ENCODE measurements at places on chromosomes 7 and 10.

- no peak for DNase-seq
These were observed 20.3 kb upstream of the NFKB2 start for GRCh38 chr10:102375250-102375649.

GRCh38 chr7:16989811-16990413 lies 108.1 kb upstream of the AGR3 start:
- DNase-seq: no peak

- DNase-seq: no peak
These were observed 100.4 kb upstream of the DNAJC1 start for GRCh38 chr10:22103701-22104470.

DNA sequence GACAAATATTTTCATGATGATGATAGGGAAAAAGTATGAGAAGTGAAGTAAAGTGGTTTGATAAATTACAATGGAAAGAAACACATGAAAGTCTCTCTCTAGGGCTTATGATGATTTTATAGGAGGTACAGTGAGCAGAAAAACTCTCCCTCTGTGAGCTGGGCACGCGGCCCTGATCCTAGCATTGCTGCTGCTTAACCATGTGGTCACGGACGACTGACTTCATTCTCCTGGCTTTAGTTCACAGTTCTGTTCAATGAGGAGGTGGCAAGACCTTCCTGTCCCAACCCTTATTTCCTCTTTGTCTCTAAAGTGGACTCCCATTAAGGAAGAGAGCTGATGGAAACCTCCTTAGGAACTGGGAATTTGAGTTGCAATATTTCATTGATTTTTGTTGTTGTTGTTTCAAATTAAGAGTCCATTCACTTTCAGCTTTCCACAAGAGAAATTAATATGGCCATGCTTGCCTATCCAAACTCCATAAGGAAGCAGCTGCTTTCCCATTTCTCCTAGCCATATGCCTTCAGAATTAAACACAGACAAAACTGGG lies 8.2 kb upstream of the PON3 start:
- DNase-seq: no peak

DNA sequence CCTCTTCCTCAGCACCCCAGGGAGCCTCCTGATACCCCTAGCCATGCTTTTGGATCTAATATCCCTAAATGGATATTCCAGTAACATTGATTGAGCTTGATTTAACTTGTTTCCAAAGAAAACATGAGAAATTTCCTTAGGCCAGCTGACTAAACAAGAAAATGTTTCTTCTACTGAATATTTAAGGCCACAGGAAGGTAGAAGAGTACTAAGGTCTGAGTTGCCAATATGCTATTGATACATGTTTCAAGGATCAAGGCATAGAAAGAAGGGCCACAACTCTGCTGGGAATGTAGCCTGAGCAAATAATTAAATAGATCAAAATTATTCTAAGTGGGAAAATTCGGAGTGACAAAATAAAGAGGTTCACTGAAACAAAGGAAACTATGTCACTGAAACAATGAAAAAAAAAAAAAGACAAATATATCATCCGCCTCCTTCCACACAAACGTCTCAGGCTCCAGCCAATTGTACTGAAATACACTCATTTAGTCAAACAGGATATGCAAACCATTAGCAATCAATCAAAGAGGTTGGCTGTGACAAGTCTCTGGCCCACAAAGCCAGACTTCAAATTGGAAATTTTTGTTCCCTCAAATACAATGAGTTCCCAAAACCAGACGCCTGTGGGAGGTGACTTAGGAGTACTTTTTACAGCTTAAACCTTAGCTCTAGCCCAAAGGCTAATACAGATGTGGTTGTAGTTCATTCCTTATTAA lies 396.2 kb downstream of the HTR7 start:
- DNase-seq: no peak

- DNase-seq: no peak
These were observed 77.1 kb downstream of the MAP3K8 start for GRCh38 chr10:30510932-30511700.

DNA sequence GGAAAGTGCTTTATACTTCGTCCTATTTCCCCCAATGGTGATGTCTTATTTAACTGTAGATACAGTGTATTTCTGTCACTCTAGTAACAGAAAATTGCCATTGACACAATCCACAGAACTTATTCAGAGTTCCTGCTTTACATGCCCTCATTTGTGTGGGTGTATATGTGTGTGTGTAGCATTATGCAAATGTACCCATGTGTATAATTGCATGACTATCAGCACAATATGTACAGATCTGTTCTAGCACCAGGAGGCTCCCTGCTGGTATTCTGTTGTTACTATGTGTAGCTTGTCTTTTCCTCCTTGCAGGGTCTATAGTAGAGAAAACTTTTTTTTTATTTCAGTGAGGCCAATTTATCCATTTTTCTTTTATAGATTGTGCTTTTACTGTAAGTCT lies 16.5 kb downstream of the CYP3A43 start:
- no peak for DNase-seq

DNA sequence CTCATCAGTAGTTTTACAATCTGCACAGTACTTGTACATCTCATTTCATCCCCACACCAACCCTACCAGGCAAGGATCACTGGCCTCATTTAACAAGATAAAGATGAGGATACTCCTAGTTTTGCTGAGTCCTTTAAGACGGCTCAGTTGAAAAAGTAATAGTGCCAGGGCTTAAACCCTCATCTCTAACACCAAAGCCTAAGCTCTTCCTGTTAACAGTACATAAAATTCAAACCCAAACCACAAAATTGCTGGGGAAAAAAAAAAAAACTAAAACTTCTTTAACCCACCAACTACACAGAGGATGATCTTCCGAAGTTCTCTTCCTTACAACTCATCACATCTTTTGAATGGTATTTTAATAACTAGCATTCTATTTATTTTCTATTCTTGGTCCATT lies 1.3 kb downstream of the SAR1A start:
- no peak for DNase-seq

GRCh38 chr7:67406976-67407375 lies 410.3 kb downstream of the TYW1 start:
- peak; percentile 36 for DNase-seq

DNA sequence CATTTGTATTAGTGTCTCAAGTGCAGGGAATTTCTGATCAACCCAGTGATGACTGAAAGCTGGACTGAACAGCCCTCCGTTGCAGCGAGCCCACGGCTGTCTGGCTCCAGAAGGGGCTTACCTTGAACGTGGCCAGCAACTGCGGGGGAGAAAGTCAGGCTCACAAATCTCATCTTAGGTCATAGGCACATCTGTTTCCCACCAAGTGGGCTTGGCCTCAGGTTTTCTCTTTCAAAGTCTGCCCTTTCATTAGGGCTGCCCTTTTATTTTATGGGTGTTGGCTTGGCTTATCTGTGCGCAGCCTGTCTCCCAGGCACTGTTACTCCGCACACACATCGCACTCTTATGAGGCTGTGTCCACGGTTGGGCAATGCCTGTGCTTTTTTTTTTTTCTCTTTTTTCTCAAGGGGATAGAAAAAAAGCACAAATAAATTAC lies 178.0 kb downstream of the JCAD start:
- no peak for DNase-seq

DNA sequence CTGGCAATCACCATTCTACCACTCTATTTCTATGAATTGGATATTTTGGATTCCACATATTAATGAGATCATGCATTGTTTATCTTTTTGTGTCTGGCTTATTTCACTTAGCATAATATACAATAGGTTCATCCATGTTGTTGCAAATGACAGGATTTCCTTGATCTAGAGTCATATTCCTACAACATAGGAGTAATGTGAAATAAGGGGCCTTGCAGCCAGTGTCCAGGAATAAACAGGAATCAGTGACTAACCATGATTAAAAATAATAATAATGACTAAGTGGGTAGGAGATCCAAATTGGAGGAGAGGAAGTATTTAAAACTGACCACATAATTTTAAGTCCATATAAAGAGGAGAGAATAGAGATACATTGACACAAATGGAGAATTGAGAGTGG lies 49.9 kb downstream of the SCIN start:
- no peak for DNase-seq

- peak; percentile 34 for DNase-seq
These were observed 1.0 kb downstream of the HSPB1 start for GRCh38 chr7:76303202-76304147.

DNA sequence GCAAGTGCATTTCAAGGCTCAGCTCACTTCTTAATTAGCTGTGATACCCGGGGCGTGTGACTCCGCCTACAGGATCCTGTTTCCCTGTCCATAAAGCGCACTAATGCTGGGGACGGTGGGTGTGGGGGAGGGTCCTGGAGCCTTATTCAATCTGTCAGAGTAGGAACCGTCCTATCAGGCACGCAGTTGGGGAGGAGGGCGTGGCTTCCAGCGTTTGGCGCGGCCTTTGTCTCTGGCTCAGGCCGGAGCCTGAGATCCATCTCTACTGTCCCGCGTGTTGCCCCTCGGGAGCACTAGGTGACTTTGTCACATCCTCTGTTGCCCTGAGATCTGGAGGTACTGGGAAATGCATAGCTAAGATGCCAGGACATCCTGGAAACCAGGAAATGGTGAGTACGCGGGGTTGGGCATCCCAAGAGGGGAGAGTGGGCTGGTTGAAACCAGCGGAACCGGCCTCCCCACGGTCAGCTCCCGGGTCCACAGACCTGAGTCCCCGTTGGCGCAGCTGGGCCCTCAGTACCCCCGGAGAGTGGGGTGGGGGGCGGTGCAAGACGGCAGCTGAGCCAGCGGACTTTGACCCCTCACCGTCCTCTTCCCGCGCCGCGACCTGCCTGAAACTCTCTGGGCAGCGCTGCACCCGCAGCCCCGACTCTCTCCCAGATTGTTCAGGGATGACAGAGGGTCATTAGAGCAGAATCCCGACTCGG lies 104.4 kb upstream of the ZNF92 start:
- DNase-seq: peak; percentile 96

DNA sequence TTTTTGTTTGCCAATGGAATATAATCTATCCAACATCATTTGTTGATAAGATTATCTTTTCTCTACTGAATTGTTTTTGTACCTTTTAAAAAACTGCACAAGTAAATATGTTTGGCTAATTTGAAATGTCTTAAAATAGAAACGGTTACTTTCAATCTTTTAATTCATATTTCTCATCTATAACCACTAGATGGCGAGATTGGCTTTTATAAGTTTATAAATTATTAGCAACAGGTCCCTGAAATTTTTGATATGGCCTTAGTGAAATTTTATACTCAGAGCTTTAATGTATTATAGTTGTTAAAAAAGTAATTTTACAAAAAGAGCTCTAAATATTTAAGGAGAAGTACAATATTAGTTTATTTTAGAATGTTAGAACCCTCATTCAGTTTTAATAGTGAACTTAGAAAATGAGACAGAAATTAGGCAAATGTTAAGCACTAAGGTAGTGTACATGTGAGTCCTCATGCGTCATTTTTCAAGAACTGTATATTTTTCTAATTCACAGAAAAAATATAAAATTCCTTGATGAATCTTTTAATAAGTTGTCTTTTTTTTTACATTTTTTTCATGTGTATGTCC lies 592.5 kb downstream of the ARL4A start:
- no peak for DNase-seq

- no peak for DNase-seq
These were observed 6.8 kb upstream of the CCNY start for GRCh38 chr10:35329520-35329919.

DNA sequence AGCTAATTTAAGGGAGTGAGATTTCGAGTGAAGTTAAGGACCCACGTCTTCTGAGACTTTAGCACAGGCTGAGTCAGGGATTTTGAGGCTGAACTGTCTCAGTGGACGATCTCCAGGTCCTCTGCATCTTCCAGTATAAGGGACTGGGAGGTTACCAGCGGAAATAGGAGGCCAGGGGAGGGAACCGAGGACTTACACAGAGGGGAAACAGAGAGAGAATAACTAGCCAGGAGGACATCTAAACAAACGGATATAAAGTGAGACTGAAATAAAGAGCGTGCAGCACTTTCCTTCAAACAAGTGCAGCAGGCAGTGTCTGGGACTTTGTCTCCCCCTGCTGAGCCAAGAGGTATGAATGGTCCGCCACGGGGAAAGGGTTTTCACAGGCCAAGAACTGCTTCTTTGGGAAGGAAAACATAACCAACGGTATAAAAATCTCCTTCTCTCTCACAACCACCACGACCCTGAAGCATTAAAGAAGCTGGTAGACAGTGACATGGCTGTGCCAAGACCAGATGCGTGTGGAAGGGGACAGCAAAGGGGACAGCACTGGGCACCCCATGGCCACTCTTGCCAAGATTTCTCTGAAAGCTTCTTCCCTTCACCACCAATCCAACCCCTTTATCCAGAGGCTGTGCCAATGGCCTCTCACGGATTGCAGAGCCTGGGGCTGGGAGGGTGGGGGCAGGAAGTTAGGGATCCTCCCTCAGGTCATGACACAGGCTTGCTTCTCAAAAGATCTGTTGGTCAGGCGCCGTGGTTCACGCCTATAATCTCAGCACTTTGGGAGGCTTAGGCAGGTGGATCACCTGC lies 72.0 kb downstream of the SLC37A3 start:
- DNase-seq: peak; percentile 14

DNA sequence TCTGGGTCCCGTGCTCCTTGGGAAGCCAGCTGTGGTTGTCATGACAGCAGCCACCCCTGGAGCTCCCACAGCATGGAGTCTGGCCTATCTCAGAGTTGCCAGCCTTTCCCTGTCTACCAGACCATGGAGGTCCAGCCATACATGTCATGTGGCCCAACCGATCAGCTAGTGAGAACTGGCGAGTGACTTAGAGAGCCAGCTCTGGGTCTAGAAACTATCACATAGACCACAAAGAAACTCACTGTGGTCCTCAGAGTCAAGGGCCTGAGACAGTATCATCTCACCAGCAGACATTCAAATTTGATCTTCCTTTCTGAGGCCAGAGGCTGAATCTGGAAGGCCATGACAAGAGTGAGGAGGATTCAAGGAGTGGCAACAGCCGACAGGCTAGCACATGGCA lies 223.3 kb upstream of the GPR26 start:
- DNase-seq: no peak

Measured in NCI-H187 (cell line).